ENCODE measurements at places on chromosomes 3 and 15.

DNA sequence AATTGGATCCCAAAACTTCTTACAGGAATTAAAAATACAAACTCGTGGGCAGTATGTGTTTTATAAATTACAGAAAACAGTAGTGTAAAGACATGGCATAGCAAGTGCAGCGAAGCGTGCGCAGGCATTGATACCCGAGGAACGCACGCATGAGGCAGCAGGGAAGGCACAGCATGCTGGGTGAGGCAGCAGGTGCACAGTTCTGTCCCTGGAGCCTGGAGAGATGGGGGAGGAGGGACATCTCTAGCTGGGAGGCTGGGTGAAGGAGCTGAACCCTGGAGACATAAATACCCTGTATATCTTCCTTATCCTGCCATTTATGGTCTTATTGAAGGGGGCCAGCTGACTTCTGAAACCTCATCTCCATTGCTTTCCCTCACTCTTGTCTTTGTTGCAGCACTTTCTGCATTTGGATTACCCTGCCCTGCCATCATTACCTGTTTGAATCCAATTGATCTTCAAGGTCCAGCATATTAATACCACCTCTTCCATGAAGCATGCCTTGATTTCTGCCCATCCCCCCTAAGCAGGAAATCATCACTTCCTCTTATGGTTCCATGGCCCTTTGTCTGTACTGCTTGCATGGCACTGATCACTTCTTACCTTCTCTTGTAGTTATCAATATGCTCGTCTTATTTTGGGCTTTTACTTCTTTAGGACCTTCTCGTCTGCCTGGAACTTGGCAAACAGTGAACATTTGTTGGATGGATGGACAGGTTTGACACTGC is 20.5 kb downstream of the LPP start:
- DNase-seq = no peak

- no peak for DNase-seq
These were observed 95.1 kb downstream of the LRIG1 start for GRCh38 chr3:66405701-66406091.

DNA sequence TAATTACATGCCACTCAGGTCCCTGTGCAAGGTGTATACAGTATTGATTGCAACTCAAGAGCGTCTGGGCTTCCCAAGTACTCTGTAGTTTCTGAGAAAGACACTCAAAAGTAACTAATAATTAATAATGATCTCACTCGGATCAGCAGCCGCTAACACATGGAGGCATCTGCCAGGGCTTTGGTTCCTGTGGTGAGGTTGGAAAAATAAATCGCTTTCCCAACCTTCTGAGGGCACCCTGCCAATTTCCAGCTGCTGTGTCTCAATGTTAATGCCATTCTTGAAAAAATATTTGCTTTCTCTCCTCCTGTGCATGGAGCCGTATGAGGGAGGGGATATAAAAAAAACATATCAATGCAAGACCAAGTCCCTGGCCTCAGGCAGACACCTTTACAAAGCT is 116.5 kb upstream of the SLC2A2 start:
- DNase-seq = no peak

GRCh38 chr15:66429546-66429945 is 42.8 kb downstream of the MAP2K1 start:
- no peak for DNase-seq

DNA sequence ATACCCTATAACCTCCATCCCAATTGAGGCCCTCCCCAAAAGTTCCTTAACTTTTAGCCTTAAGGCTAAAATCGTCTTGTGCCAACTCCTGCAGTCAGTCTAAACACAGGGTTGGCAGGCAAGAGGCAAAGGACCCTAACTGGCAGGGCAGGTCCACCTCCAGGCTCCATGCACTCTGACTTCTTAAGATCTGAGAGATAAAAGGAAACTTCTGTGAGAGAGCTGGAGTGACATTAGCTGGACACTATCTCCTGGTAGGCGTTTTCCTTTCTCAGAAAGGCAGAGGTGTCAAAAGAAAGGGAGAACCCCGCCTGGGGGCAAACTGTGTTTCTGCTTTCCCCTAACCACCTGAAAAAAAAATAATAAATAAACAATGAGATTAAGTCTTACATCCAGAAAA is 3.6 kb downstream of the CHSY1 start:
- no peak for DNase-seq

- DNase-seq = peak; percentile 37
These were observed 30.0 kb upstream of the NR2E3 start for GRCh38 chr15:71780115-71780976.

DNA sequence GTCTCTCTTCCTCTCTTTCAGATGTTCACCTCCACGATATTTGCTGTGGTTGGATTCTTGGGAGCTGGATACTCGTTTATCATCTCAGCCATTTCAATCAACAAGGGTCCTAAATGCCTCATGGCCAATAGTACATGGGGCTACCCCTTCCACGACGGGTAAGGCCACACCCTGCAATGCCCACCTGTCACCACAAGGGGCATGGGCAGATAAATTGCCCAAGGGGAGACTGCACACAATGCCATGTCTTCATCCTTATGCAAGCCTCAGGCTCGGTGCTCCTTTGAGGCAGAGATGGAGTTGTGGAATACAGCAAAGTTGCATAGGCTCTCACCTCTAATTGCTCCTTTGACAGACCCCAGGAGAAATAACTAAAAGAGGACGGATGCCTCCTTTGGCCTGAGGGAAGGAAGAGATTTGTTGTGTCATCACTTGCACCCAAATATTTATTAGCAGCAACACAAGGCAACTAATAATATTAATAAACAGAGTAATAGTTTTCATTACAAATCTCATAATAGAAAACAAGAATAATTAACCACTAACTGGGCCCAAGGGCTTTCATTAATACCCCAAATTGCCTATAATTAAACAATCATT is 13.2 kb downstream of the TM4SF4 start:
- DNase-seq = peak; percentile 16

DNA sequence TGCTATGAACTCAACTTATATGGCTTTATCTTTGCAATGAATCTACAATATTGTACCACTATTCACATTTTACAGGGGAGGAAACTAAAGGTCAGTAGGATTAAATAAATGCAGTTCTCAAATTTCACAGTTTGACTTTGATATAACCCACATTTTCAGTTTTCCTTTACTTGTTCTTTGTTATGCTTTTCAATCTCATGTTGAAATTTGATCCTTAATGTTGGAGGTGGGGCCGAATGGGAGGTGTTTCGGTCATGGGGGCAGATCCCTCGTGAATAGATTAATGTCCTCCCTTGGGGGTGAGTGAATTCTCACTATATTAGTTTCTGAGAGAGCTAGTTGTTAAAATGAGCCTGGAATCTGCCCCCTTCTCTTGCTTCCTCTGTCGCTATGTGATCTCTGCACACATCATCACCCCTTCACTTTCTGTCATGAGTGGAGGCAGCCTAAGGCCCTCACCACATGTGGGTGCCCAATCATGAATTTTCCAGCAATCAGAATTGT is 44.7 kb downstream of the CD200 start:
- no peak for DNase-seq

DNA sequence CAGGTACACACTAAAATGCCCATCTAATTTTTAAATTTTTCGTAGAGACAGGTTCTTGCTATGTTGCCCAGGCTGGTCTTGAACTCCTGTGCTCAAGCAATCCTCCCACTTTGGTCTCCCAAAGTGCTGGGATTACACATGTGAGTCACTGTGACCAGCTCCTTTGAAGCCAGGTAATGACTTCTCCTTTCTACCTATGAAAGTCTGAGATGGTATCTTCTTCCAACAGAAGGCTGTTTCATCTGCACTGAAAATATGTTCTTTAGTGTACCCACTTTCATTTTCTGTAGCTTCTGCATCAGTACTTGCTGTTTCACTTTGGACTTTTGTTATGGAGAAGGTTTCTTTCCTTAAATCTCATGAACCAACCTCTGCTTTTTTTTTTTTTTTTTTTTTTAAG is 8.8 kb downstream of the OIP5 start:
- DNase-seq = no peak

- no peak for DNase-seq
These were observed 20.0 kb downstream of the UBE2E1 start for GRCh38 chr3:23825802-23826201.

DNA sequence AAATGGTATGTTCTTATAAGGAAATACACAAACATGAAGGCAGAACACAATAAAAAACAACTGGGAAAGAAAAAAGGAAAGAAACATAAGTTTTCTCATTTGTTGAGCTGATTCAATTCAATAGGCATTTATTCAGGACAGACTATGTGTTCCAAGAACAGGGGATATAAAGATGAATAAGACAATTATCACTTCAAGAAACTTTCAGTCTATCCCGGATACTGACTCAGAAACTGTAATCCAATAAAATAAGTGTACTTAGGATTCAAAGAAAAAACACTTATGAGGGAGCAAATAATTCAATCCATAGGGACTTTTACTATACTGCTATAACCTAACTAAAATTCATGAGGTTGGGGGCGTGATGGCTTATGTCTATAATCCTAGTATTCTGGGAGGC is 3.5 kb upstream of the POPDC2 start:
- no peak for DNase-seq

- no peak for DNase-seq
These were observed 4.0 kb downstream of the STX19 start for GRCh38 chr3:94024385-94024784.

- DNase-seq = no peak
These were observed 138.9 kb upstream of the RORA start for GRCh38 chr15:61367953-61368352.

DNA sequence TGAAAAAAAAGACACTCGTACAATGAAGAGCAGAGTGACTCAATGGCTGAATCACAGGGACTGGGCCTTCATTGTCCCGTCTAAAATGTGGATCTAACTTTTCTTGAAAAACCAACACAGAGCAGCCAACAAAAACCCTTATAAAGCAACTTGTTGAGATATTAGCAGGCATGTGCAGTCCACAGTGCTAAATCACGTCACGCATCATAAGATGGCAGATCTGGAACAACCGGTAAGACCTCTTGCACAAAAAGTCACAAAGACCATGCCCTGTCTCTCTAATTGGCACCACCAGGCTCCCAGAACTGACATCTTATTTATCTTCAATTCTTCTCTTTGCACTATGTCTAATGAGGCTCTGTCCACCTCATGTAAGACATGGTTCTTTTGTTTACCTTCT is 177.0 kb downstream of the MAGI1 start:
- no peak for DNase-seq

DNA sequence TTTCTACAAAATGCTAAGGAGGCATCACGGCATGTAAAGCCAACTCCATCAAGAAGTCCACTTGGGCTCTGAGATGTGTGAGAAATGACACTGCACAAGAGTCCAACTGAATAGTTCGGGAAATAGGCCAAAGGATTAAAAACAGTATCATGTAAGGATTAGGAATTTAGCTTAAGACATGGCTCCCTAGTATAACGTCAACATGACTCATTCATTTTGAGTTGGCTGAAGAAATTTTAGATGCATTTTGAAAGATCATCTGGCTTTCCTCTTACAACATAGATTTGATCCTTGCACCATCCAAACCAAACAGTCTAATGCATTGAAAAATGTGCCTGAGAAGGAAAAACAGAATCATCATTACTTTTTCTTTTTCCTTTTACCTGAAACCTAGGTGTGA is 109.3 kb upstream of the MME start:
- DNase-seq = no peak

- no peak for DNase-seq
These were observed 247.2 kb downstream of the SHQ1 start for GRCh38 chr3:72601060-72601459.

GRCh38 chr3:177449360-177450006 is 252.2 kb upstream of the TBL1XR1 start:
- peak; percentile 36 for DNase-seq

- no peak for DNase-seq
These were observed 107.1 kb upstream of the LINGO1 start for GRCh38 chr15:77739591-77740378.

- DNase-seq = no peak
These were observed 338.0 kb downstream of the SHQ1 start for GRCh38 chr3:72510247-72510646.

DNA sequence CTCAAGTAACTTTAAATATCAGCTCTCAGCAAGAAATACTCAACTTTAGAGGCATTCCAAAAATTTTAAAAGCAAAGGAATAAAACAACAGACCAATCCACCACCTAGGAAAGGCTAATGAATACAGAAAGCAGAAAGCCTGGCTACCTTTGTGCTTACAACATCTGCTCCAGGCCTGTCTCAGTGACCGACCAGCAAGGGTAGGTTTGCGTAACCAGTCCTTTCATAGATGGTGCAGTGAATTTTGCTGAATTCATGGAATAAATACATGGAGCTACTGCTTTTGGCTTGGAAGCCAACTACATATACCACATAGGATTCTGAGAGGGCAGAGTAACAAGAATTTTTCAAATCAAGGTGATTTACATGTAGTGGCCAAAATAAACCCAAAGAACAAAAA is 27.2 kb downstream of the ETV5 start:
- DNase-seq = no peak

DNA sequence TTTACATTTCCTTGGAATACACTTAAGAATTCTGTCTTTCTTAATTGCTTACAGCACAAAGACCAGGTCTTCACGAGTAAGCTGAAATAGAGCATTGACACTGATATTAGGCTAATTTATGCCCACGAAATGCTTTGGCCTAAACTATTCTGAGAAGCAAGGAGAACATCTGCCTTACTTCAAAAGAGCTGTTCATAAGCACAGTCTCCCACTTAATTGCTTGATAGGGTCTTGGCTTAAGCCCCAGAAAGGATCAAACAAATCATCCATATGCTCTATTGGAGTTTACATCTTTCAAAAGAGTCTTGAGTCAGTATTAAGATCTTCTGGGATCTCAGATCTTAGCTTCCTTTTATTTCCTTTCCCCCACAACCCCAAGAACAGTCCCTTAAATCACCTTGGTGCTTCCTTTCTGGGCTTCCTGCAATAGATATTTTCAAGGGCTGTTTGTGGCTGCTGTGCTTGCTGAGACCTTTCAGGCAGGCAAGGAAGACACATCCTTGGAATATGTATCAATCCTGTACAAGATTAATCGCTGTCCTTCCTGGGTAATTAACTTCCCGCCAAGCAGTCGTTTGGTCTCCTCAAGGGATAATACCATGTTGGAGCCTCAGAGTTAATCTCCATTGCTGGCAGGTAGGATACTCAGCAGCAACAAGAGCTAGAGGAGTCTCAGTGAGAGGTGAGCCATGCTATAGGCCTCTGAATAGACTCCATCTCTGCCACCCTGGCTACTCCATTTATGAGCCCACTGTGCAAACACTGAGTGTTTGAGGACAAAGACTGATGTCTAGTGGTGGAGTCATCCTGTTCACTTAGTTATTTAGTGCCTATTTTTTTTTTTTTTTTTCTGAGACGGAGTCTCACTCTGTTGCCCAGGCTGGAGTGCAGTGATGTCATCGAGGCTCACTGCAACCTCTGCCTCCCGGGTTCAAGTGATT is 37.1 kb downstream of the TMEM158 start:
- no peak for DNase-seq

- no peak for DNase-seq
These were observed 155.7 kb downstream of the GREM1 start for GRCh38 chr15:32873284-32874114.
